ENCODE measurements at places on chromosomes 5 and 9.

- no peak for DNase-seq
Measured at GRCh38 chr5:40634154-40634553, 45.6 kb upstream of the PTGER4 start.

DNA sequence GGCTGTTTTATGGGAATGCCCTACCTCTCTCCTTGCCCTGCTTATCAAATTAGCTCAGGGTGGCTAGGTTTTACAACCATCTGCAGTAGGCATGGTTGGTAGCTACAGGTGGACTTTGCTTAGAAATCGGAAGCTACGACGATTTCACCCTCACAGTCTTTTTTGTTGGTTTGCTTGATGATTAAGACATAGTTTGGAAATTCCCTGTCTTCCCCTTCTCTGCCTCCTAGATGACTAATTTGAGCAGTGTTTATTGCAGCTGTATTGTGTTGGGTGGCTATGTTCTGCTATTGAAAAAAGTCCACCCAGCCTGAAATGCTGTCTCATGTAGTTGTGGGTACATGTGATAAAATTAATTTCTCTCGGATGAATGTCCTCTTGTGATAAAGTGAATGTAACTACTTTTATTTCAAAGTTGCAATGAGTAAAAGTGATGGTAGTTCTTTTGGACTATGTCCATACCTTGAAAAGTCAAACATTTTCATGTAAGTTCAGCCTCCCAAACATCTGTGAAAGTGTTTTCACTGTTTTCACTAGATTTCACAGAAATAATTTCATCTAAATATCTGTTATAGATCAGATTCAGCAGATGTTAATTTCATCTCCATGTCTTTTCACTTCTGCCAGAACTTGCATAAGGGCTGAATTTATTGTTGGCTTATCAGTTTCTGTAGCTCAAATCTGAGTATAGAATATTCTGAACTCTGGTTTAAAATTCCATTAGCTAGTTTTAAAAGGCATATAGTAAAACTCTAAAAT, 37.3 kb upstream of the FYB1 start:
- no peak for DNase-seq

GRCh38 chr5:80860924-80861613, 99.1 kb upstream of the RASGRF2 start:
- no peak for DNase-seq

- DNase-seq, result no peak
Measured at GRCh38 chr5:60177596-60177995, 284.1 kb upstream of the PDE4D start.

DNA sequence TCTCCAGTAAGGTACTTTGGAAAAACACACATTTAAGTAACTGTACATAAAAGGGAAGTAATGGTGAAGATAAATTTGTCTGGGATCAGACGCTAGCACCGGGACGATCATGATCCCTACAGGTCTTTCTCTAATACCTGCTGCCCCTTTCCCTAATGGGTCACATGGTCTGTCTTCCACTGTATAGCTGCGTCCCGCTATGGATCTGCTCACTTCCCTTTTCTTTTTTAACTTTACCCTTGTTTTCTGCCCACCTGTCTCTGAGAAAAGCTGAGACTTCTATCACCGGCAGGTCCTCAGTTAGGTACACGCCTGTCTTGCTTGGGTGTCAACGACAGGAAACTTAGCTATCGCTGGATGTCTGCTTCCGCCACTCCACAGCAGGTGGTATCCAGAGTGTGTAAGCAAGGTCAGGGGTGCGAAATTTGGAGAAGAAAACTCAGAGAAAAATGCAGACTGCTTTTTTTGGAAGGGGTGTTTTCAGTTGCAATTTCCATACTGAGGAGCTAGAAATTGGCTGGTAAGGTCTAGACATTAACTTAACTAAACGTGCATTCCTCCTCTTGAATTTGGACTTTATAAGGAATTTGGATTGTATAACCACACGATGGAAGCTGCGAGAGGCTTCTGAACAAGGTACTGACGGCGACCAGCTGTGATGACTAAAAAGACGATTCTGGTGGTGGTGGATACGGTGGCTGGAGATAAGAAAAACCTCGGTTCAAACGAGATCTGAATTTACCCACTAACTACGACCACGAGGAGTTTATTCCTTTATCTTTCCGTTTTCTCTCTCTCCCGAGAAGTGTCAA, 1.1 kb upstream of the ICE1 start:
- DNase-seq, result no peak

DNA sequence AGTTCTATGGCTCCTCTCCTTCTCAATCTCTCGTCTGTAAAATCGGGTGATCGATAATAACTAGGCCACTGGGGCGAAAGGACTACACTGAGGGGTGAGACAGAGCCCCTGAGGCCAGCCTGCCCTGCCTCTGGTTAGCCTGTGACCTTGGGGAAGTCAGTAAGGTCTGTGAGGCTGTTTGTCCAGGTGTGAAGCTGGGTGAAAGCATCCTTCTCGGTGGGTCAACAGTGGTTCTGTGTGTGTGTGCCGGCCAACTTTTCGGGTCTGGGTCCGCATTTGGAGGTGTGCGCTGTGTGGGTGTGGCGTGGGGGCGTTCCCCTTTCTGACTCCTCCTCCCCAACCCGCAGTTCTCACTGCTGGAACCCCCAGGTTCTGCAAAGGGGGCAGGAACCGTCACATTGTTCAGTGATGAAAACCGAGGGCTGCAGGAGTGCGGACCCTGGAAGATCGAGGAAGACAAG, 5.0 kb upstream of the RNF44 start:
- DNase-seq, result no peak

GRCh38 chr9:22142671-22143070, 133.6 kb upstream of the CDKN2B start:
- no peak for DNase-seq

DNA sequence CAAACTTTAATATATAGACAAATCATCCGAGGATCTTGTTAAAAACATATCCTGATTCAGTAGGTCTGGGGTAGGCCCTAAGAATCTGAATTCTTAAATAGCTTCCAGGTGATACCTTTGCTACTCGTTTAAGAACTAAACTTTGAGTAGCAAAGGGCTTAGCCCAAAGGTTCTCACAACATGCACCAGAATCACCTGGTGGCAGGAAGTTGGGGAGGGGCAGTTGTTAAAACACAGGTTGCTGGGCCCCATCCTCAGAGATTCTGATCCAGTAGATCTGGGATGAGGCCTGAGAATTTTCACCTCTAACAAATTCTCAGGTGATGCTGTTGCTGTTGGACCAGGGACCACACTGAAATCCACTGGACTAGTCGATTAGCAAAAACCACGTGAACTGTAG, 20.0 kb upstream of the RGMB start:
- no peak for DNase-seq

DNA sequence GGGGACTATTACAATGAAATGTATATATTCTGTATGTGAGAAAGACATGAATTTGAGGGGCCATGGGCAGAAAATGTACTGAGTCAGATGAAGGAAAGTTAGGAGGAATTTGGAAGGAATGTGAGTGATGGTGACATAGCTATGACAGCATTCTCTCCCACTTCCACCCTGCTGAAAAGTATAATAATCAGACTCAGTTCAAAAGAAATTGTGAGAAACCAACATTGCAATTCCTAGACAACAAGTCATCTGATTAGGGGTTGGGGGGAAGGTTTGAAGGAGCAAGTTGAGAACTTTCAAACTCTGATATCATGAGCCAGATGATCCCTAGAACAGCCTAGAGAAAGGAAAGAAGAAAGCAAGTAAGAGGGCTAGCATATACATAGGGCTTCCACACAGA, 370.6 kb downstream of the DMRTA1 start:
- DNase-seq, result no peak

DNA sequence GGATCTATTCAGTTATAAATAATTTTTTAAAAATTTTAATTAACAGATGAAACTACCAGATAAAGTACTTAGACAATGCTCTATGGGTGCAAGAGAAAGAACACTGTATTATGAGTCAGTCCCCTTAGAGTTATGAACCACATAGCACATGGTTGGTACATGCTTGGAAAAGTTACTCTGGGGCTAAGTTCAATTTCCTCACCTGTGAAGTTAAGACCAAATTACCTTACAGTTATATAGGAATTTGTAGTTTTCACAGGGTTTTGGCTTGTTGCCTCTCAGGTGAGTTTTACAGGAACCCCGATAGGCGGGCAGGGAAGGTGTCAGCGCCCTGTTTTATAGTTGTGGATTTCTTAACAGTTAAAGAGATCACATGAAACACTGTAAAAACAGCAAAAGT, 1.2 kb downstream of the PANK3 start:
- no peak for DNase-seq

- DNase-seq, result no peak
Measured at GRCh38 chr9:37820142-37820541, 19.5 kb downstream of the DCAF10 start.

DNA sequence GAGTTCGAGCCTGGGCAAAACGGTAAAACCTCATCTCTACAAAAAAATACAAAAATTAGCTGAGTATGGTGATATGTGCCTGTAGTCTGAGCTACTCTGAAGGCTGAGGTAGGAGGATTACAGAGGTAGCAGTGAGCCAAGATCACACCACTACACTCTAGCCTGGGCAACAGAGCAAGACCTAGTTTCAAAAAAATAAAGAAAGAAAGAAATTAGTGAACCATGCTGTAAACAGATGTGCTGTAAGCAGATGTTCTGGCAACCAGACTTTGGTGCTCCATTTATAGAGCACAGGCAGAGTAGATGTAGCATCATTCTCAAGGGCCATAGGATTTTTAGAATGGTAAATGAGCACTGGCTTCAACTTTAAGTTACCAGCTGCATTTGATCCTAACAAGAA, 115.4 kb downstream of the ST8SIA4 start:
- DNase-seq, result no peak

DNA sequence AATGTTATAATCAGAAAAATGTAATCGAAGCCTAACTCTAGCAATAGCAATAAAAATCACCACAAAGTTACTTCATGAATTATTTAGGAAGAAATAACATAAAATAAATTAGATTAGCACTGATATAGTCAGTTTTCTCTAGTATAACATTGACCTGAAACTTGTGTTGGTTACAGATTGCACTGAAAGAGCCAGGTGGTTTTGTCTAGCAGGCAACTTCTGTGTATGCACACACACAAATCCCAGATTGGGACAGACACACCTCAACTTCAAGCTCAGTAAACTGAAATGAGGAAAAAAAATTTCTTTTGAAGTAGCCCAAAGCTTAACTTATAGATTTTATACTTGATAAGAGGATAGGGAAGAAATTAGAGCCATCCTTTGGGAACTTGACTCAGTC, 129.3 kb downstream of the EFNA5 start:
- DNase-seq, result no peak

DNA sequence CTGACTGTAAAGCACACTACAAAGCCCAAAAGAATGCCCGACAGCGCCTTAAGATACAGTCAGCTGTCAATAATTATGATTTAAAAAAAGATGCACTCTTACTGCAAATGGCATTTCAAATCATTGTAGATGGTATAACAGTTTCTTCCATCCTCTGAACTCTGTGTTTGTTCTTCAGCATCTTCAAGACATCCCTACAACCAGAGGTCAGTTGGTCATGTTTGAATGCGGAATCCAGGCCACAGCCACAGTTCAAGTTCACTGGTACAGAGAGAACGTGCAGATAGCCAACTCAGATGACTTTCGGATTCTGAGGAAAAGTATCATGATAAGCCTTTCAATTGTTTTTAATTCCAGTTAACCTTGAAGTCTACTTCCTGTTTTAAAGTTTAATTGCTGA, 8.7 kb upstream of the MYOT start:
- no peak for DNase-seq

DNA sequence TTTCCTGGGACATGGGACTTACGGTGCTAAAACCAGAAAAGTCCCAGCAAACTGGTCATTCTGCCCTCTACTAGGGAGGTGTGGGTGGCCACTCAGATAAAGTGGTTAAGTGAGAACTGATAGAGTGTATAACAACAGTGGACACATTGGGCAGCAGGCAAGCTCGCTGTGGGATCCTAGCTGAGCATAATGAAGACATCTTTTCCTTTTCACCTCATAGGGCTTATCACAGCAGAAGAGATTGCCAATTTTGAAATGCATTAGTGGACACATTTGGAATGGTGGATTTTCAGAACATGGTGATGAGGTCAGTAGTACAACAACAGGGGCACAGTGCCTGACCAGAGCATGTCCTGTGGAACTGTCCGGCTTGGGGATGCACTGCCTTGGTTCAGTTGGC, 477.1 kb upstream of the KIF2A start:
- no peak for DNase-seq

GRCh38 chr9:4887556-4887955, 94.8 kb downstream of the RCL1 start:
- DNase-seq, result no peak

- no peak for DNase-seq
Measured at GRCh38 chr5:170809551-170809950, 26.0 kb downstream of the GABRP start.

GRCh38 chr5:95850391-95850894, 27.9 kb upstream of the GLRX start:
- DNase-seq, result no peak

- DNase-seq, result no peak
Measured at GRCh38 chr5:41279040-41279439, 65.7 kb upstream of the C6 start.

- no peak for DNase-seq
Measured at GRCh38 chr5:93576994-93577853, 3.8 kb downstream of the NR2F1-AS1 start.

DNA sequence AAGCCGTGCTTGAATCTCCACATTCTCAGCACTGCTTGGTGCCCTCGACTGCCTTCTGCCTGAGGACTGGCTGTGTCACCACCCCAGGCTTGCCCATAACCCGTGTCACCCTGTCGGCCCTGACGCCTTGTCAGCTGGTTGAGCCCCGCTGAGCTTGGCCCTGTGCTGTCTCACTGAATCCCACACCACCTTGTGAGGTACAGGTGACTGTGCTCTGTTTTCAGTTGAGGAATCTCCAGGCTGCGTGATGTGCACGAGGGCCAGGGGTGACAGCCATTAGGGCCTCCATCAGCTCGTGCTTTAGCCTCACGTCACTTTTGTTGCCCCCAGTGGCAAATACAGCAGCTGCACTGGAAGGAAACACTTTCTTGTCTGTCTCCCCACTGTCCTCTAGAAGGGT, 90.7 kb downstream of the CACNA1B start:
- no peak for DNase-seq

DNA sequence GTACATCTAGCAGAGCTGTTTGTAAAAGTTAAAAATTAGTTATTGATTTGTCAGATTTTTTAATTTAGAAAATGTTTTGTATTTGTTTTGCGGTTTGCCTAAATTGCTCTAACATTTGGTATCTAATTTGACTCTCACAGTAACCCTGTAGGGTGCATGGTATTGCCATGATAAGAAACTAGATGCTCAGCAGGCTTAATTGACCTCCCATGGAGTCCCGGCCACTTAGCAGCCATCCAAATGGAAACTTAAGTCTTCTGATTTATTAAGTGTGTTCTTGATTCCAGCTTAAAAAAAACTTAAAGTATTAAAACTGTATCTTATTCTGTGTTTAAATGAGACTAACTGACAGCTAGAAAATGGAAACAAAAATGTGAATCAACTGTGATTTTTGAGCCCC, 54.5 kb downstream of the CAST start:
- DNase-seq, result no peak

DNA sequence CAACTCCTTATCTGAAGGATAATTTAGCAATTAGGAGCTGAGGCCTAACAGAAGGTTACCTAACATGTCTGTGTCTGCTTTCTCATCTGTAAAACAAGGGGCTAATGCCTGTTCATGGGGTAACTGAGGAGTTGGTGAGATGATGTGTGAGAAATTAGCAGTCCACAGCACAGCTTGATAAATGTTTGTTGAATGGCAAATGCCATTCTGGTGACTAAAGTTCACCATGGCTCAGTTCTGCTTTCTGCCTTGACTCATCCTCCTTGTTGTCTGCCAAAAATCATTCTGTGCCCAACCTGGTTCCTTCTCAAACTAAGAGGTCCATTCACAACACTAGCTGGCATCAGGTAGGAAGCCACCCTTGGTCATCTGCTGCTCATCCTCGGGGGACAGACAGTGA, 552.0 kb upstream of the KLF4 start:
- no peak for DNase-seq

- DNase-seq, result no peak
Measured at GRCh38 chr5:135215617-135216470, 181.8 kb upstream of the PITX1 start.

All from activated CD4-positive, alpha-beta T cell treated with anti-CD3 and anti-CD28 coated beads, Interleukin-2, amount 50 U/mL, for 24 hours (primary cell).